ENCODE measurements at places on chromosomes 4 and X.

- DNase-seq: no peak
Observed at GRCh38 chrX:38678183-38678582, 116.8 kb downstream of the TSPAN7 start.

DNA sequence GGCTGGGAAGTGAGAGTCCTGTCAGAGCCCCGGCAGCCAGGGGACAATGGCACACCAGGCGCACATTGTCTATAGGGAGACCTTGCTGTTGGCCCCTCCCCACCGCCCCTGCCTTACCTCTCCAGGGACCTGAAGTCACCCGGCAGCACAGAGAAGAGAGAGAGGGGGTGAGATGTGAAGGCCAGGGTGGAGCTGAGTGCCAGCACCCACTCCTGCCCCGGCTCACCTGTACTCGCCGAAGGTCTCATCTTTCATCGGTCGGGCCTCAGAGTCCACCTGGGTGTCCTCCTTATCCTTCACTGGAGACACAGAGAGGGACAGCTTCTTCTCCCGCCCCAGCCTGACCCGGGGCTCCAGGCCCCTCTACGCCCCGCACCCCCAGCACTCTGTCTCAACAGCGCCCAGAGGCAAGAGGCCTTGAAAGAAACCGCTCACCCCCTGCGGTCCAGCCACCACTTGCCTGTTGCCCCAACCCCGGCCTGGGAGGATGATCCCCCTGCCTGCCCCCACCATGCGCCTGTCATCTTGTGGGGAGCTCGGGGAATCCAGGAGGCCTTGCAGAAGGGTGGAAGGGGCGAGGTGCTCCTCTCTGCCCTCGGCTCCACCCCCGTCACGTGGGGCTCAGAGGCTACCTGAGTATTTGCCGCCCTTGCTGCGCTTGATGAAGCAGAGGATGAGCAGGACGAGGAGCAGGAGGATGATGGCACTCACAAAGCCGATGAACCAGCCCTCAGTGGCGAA, 22.6 kb downstream of the L1CAM start:
- no peak for DNase-seq

- DNase-seq: no peak
Observed at GRCh38 chr4:158020734-158021346, 152.0 kb downstream of the GASK1B start.

DNA sequence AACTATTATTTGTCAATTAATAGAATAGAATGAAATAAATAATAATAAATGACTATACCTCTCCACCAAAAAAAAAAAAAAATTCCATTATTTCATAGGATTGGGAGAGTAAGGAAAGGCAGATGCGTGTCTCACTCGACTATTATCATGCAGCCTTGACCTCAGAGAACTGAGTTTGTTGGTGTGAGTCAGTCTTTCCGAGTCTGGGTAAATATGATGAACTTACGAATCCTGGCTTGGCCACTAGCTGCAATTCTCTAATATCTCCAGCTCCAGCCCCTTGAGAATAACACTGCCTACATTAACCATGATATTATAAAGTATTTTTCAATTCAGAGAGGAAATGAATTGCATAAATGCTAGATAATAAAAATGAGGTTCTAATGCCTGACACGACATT, 46.6 kb upstream of the DHX15 start:
- no peak for DNase-seq

DNA sequence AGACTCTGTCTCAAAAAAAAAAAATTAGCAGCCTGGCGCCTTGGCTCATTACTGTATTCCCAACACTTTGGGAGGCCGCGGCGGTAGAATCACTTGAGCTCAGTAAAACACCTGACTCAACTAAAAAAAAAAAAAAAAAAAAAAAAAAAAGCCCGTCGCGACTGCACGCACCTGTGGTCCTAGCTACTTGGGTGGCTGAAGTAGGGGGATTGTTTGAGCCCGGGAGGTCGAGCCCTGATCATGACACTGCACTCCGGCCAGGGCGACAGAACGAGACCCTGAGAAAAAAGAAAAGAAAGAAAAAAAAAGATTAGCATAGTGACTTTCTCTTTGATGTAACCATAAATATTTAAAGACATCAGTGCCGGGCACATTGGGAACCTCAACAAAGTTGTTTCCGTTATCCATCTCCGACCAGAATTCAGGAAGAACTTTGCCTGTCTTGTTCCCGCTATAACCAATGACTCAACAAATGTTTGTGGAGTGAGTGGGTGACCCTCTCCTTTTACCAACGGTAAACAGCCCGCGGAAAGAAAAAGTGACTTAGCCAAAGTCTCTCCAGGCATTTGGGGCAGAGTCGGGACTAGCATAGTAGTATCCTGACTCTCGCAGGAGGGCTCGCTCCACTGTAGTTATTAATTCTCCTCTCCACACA, 553 bp upstream of the MED28 start:
- DNase-seq: peak; percentile 19

- DNase-seq: no peak
Observed at GRCh38 chrX:78603908-78604307, 55.2 kb downstream of the RTL3 start.

DNA sequence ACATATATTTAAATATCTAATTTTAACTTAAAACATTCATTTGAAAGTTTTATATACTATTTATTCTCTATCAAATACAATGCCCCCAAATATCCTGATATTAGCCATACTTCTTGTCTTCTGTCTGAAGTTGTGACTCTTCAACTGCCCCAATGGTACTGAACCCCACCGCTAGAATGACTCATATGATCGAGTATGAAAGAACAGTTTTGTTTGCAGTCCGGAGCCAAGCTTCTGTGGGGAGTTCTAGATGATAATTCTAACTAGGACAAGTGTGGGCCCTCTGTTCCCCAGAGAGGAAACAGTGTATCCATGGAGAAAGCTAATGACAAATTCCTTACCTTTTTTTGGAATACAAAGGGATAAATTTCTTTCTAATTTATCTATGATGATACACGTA, 24.7 kb upstream of the CT47A1 start:
- no peak for DNase-seq

DNA sequence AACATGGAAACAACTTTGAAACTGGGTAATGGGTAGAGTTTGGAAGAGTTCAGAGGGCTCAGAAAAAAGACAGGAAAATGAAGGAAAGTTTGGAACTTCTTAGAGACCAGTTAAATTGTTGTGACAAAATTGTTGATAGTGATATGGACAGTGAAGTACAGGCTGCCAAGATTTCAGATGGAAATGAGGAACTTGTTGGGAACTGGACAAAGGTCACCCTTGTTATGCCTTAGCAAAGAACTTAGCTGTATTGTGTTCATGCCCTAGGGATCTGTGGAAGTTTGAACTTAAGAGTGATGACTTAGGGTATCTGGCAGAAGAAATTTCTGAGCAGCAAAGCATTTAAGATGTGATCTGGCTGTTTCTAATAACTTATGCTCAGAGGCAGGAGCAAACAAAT, 5.1 kb upstream of the ARL13A start:
- DNase-seq: no peak

DNA sequence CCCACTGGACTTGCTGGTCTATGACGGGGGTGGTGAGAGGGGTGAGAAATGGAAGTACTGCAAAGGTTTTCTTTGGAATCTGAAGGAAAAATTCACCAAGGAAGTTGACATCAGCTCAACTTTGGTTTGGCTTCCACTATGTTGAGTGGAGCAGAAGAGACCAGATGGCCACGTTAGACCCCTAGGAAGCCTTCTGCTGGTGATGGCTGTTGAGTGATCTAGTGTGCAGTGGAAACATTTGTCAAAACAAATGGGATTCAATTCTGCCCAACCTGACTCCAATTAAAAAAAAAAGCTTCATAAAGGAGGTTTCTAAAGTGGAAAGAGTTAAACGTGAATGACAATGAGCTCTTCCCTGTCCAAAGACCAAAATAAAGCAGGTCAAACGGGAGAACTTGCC, 25.7 kb downstream of the SEL1L3 start:
- no peak for DNase-seq

DNA sequence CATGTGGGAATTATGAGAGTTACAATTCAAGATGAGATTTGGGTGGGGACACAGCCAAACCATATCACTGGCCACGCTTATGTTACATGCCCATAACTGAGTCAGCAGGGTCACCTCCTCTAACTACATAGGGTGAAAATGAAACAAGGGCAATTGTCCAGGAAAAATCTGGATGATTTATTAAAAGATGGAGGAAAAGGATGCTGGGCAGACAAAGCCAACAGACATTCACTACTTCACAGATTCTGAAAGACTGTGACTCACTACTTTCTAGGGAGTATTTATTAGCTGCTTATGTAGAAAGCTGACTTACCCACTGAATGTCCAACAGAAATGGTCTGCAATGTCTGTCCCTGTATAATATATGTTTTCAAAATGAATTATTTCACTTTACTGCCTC, 72.4 kb downstream of the APBB2 start:
- no peak for DNase-seq

DNA sequence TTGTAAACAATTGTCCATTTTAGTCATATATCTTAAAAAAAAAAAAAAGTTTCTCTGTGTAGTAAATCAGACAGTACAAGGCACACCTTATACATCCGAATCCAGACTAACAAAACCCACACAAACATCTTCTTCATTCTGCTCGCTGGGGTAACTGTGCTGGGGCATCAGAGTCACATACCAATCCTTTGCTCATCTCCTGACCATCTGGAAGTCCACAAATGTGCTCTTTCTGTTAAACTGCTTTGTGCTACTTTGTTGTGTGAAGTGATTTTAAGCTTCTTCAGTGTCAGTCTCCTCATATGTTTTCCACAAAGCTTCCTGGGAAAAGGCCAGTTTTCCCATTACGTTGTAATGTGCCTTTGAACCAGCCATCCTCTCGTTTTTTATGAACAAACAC, 86.2 kb upstream of the CBR4 start:
- DNase-seq: no peak
